T-helper 2 cell treated with Interferon-gamma antibody and Interleukin-4, amounts not matched to agents 5 μg/mL and 100 μg/mL, for 36 hours (primary cell): ENCODE measurements at places on chromosomes 1 and 21.
A peak's percentile ranks its signal among the peaks of the same experiment; 100 is the strongest.

DNA sequence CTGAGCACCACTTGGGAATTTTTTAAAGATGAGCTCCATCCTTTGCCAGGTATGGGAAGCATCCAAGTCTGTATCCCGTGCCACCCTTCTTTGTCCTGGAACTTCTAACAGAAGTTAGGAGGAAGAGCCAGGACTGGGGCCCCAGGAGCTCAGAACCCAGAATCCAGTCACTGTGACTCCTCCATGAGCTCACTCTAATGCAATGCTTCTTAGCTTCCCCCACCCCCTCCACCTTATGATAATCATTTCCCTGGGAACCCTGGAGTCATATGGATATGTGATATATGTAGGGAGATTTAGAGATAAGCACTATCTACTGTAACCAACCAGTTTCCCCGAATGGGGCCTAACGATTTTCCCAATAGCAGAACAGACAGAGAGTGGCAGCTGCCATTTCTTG lies 758 bp upstream of the SPRR5 start:
- no peaks in the 10 kb centered on the region for H3K27me3 ChIP-seq
- H3K36me3 ChIP-seq, result no peaks in the 10 kb centered on the region
- H3K4me1 ChIP-seq, result no peaks in the 10 kb centered on the region
- H3K27ac ChIP-seq, result no peak overlapping the region
- no peak overlapping the region for H3K4me3 ChIP-seq

DNA sequence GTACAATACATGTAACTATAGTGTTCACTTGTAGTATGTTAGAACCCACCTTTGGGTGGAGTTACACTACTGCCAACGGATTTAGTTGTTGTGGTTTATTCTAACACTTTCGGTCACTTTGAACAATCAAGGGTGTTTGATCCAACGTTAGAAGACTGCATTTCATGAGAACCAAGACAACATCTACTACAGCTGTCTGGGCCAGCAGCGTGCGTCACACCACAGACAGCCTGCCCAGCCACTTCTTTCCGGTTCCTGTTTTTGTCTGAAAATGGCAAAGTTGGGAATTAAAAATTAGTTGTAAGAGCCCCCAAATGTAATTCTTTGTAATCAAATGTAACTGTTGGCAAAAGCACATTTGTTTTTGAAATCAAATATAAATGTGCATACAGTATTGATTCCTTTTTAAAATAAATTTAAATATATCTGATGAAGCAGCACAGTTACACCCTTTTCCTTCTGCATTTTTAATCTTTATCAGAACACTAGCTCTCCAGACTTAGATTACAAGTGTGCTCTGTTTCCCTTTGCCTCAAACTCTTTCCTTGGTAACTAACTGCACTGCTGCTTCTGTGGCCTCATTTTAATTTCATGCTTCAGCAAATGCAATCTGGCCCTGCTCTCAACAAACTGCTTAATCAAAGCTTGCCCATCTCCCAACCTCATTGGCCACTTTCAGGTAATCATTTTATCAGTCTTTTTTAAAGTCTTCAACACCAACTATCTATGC lies 86.6 kb upstream of the DPH5 start:
- DNase-seq, result peak; percentile 61
- no peaks in the 10 kb centered on the region for H3K27me3 ChIP-seq
- H3K4me3 ChIP-seq, result peak overlapping the region; percentile 77
- peaks cover 46% of the 10 kb centered on the region for H3K36me3 ChIP-seq
- H3K4me1 ChIP-seq, result peaks cover 70% of the 10 kb centered on the region

DNA sequence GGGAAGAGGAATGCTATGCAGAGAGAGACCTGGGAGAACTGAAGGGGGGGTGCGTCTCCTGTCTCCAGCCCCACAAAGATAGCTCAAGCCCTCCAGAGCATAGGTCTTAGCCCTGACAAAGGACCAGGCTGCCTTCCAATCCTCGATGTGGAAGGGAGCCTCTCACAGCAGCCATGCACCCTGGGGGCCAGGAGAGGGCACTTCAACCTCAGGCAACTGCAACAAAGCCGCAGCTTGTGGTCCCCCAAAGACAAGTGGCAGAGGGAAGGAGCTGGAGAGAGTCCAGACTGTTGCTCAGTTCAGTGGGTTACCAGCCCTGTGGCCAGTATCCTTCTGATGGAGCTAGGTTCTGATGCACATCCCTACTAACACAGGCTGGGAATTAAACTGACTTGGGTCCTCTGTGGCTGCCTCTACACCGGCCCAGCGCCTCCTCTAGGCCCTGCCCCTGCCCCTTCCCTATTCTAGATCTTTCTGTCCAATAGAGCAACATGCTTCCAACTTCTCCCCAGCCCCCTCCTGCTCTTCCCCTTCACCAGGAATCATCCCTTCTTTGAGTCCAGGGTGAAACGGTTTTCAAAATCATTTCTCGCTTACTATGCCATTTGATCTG lies 100.7 kb upstream of the SPATA6 start:
- no peak for DNase-seq
- no peaks in the 10 kb centered on the region for H3K36me3 ChIP-seq
- no peak overlapping the region for H3K27ac ChIP-seq
- H3K27me3 ChIP-seq, result peaks cover 5% of the 10 kb centered on the region
- H3K4me1 ChIP-seq, result peaks cover 5% of the 10 kb centered on the region

DNA sequence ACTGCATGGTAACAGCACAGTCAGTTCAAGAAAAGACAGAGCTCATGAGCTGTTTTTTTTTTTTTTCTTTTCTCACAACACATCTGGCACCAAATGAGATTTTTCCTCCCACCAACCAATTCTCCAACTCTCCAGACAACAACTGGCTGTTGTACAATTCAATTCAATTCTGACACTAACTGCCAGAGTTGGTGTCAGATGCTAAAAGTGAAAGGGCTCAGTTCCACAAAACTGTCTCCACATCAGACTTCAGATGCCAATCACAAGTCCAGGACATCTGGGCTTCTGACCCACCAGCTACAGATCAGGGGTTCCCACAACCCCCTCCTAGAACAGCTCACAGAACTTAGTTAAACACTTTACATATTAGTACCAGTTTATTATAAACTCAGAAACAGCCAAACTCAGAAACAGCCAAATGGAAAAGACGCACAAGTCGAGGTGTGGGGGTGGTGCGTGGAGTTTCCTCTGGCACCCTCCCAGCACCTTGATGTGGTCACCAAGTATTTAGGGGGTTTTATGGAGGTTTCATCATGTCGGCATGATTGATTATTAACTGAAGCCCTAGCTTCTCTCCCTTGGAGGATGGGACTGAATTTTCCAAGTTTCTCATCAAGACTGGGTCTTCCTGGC lies 39.2 kb upstream of the LRRC8D start:
- no peaks in the 10 kb centered on the region for H3K36me3 ChIP-seq
- H3K4me3 ChIP-seq, result peak overlapping the region; percentile 39
- H3K27ac ChIP-seq, result peak overlapping the region; percentile 24
- no peaks in the 10 kb centered on the region for H3K27me3 ChIP-seq
- peaks cover 21% of the 10 kb centered on the region for H3K4me1 ChIP-seq
- DNase-seq, result peak; percentile 73

DNA sequence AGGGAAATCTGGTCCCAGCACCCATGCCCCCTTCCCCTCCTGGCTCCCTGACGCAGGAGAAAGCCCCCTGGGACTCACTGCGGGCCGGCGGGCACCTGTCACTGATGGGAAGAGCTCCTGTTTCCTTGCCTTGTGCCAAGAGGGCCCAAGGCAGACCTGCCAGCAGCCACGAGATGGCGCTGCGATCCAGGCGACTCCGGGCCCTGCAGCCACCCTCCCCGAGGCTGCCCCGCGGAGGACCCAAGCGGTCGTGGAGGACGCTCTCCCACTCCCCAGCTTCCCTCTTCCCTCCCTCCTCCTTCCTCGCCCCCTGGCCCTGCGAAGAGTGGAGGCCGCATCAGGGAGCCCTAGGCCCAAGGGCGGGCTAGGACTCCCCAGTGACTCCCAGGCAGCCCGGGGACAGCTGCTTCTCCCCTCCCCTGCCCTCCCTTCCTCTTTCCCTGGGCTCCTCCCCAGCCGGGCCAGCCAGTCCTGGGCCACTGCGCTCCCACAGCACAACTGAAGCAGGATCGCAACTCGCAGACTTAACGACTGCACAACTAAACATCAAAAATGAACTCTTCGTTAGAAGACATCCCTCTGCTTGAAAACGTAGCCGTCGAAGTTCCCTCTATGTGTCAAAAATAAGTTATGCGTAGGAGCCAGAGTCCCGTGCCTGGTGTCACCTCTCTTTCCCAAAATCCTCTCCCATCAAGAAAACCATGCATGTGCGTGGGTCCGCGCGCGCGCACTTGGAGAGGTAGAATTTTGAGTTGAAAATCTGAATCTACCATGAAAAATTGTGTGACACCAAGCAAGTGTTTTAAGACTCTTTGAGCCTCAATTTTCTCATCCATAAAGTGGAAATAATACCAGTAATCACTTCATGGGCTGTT lies 34.2 kb downstream of the BATF3 start:
- peaks cover 18% of the 10 kb centered on the region for H3K27me3 ChIP-seq
- peak; percentile 75 for DNase-seq
- H3K4me3 ChIP-seq, result peak overlapping the region; percentile 84
- H3K4me1 ChIP-seq, result peaks cover 26% of the 10 kb centered on the region
- H3K27ac ChIP-seq, result peak overlapping the region; percentile 79
- H3K36me3 ChIP-seq, result no peaks in the 10 kb centered on the region

DNA sequence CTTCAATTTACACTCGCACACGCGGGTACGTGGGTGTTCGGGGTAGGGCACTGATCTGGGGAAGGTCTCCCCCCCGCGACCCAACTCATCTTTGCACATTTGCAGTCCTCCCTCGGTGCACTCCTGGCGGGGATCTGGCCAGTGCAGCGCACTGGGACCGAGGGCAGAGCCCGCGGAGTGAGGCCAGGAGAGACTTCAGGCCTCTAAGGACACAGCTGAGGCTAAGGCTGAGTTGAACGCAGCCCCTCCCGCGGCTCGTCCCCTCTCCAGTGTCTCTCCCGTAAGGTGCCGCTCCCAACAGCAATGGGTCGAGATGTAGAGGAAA lies 936 bp upstream of the NCAM2 start:
- peaks cover 3% of the 10 kb centered on the region for H3K4me1 ChIP-seq
- no peak for DNase-seq
- H3K27me3 ChIP-seq, result peaks cover 36% of the 10 kb centered on the region

DNA sequence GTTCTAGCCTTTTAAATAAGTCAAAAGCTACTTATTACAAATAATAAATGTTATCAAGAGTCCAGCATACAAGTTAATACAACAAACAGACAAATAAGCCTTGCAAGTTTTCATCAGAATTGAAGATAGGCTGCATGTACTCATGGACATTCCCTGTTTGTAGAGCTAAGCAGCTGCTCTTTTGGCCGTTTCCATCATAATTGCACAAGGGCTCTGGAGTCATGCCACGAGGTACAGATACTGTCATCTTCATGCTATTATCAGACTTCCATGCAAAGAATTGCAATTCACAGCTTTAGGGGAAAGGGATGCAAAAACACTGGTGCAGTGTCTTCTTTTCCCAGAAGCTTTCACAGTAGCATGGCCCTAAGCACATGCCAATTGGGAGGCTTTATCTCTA lies 52.8 kb upstream of the TBX15 start:
- no peaks in the 10 kb centered on the region for H3K27me3 ChIP-seq
- no peak overlapping the region for H3K4me3 ChIP-seq
- H3K27ac ChIP-seq, result no peak overlapping the region
- peaks cover 4% of the 10 kb centered on the region for H3K36me3 ChIP-seq
- no peak for DNase-seq

- H3K27me3 ChIP-seq, result no peaks in the 10 kb centered on the region
- H3K4me1 ChIP-seq, result no peaks in the 10 kb centered on the region
- no peak for DNase-seq
- H3K4me3 ChIP-seq, result no peak overlapping the region
These were observed 25.7 kb upstream of the ERICH3 start for GRCh38 chr1:74699331-74699730.

DNA sequence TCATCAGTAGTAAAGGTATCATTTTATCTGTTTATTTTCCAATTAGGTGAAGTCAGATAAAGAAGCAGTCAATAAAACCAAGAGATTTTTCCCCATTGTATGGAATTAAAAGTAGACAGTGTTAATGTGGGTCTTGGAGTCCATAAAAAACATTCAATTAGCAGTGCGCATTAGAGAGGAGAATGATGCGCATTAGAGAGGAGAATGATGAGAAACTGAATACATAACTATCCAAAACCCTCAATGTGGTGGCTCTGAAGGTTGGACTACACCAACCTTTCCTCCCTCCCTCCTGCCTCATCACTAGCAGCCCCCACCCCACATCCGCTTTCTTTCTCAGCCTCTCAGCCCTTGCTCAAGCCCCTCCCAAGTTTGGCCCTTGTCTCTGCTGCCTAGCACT lies 99.5 kb downstream of the DAB1 start:
- no peaks in the 10 kb centered on the region for H3K27me3 ChIP-seq
- H3K27ac ChIP-seq, result no peak overlapping the region
- H3K36me3 ChIP-seq, result no peaks in the 10 kb centered on the region
- no peak for DNase-seq

GRCh38 chr1:178819123-178819522 lies 51.8 kb downstream of the ANGPTL1 start:
- no peak overlapping the region for H3K27ac ChIP-seq
- DNase-seq, result no peak
- no peaks in the 10 kb centered on the region for H3K4me1 ChIP-seq
- H3K27me3 ChIP-seq, result no peaks in the 10 kb centered on the region
